ENCODE measurements at places on chromosomes 4 and X.

DNA sequence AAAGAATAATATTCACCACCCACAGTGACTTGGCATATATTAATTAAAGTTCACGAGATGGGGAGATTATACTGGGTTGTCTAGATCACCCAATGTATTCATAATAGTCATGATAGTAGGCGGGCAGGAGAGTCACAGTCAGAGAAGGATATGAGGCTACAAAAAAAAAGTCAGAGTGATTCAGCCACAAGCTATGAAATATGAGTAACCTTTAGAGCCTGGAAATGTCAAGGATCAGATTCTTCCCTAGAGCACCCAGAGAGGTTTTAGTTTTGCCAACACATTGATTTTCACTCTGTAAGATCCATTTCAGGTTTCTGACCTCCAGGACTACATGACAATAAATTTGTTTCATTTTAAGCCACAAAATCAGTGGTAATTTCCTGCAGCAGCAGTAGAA lies 501.9 kb downstream of the GABRG1 start:
- DNase-seq = no peak

GRCh38 chr4:158809611-158810486 lies 41.0 kb downstream of the FNIP2 start:
- no peak for DNase-seq

- DNase-seq = no peak
Measured at GRCh38 chr4:150258569-150258968, 180.3 kb downstream of the DCLK2 start.

DNA sequence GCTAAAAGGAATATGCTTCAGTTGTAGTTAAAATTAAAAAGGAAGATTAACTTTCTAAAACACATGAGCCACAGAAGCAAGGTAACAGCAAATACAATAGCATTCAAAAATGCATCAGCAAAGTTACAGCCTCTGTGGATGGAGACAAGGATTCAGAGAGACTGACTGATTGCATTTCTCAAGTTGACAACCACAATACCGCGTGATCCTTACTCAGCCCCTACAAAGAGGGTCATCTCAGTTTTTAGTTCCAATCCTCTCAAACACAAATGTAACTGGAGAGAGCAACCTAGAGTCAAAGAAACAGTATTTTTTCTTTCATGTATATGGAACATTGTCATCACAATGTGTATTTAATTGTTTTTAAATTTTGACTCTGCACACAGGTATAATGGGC lies 14.2 kb upstream of the C1QTNF7 start:
- no peak for DNase-seq

GRCh38 chrX:72584163-72584562 lies 11.5 kb upstream of the HDAC8 start:
- DNase-seq = no peak

GRCh38 chr4:17915439-17915838 lies 104.7 kb downstream of the NCAPG start:
- DNase-seq = no peak

DNA sequence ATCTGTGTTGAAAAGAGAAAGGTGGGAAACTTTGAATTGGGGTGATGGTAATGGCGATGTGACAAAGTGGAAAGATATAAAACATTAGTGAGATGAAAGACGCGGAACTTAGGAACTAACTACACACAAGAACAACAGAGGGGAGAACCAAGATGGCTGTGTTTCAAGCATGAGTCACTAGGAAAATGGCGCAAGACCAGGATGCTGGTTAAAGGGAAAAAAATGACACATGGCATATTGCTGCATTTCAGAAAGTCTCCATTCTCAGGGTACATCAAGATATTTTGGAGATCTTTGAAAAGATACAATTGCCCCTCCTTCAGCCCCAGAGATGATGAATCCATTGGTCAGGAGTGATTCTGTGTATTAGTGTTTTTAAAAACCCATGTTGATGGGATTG lies 164.4 kb downstream of the FBXO8 start:
- no peak for DNase-seq

DNA sequence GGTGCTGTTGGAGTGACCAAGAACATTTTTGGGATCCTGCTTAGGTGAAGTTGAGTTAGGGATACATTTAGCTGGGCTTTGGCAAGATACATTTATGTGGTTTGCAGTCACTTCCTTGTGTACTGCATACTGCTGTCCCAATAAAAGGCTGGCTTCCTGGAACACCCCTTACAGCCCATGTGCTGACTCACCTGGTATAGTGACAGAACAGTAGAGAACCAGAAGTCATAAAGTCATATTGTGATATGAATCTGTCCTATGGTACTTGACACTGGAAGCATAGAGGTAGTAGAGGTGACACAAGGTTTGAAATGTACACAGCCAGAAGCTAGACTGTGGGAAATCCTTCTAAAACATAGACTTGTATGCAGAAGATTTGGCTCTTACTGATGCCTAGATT lies 55.3 kb upstream of the SLC25A43 start:
- DNase-seq = no peak

GRCh38 chr4:11824566-11824965 lies 395.9 kb upstream of the HS3ST1 start:
- no peak for DNase-seq

DNA sequence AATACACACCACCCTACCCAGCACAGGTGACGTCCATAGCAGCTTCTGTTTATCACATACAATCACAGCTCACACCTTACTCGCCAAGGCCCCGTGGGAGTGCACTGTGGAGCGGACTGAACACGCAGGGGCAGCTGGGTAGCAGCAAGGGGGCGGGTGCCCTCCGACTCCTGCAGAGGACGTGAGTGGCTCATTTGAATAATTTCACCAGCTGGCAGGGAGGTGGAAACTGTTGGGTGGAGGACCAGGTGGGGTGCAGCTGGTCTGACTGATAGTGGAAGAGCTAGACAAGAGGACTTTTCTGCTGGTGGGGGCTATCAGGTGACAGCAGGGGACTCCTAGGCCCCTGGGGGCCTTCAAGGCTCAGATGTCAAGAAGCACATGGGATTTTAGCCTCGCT lies 16.3 kb downstream of the MAN2B2 start:
- DNase-seq = no peak

- no peak for DNase-seq
Measured at GRCh38 chrX:63561425-63561824, 210.3 kb upstream of the SPIN4 start.

- no peak for DNase-seq
Measured at GRCh38 chr4:151674804-151675391, 85.9 kb downstream of the GATB start.

GRCh38 chr4:76717431-76717830 lies 180.5 kb downstream of the SOWAHB start:
- no peak for DNase-seq

DNA sequence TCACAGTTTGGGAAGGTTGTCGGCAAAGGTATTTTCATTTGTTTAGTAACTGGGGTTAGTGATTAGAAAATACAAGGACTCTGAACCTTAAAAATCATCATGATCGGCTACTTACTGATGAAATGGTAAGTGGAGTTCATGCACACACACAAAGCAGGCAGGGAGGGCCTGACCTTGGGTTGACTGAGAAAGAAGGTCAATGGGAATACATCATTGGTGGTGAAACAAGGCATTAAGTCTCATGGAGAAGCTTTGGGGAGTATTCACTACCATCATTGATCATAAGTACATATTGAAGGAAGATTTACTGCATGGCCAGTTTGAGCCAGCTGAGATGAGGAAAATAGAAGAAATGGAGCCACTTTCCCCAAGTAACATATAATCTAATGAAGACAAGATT lies 74.4 kb downstream of the LUZP4 start:
- DNase-seq = no peak

DNA sequence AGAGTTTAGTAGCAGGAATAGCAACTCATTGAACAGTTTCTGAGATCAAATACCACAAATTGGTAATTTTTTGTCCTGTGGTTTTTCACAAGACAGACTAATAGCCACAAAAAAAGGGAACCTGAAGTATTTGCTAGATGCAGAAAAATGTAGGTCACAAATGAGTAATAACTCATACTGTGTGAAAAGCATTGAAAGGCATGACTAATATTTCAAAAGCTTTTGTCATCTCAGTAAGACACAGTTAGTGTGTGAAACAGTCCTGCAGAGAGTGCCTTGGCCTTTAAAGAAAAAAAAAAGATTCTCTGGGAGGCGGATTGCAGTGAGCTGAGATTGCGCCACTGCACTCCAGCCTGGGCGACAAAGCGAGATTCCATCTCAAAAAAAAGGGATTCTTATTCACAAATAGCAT lies 31.4 kb upstream of the SLC25A31 start:
- DNase-seq = no peak

DNA sequence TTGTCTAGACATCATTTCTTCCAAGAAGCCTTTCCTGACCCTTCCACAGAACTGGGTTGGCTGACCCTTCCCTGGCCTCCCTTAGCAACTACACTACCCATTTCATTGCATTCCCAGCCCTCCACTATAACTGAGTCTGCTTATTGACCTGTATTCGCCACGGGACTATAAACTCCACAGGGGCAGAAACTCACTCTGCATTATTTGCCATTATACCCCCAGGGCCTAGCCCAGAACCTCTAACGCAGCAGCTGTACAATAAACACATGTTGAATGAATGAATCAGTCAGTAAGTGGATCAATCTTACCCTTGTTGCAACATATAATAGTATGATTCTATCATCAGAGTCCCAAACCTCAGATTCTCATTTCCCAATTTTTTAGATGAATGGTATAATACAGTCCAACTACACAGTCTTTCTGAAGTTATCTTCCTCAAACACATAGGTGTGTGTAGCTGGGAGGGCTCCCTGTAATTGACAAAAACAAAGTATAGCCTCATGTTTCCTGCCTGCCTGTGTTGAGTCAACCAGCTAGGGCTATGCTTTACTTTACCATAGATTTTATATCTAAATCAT lies 209.3 kb downstream of the CHIC2 start:
- no peak for DNase-seq

GRCh38 chrX:96689991-96690390 lies 5.3 kb downstream of the DIAPH2 start:
- no peak for DNase-seq

GRCh38 chr4:38128478-38129459 lies 168.6 kb downstream of the PTTG2 start:
- peak; percentile 6 for DNase-seq

DNA sequence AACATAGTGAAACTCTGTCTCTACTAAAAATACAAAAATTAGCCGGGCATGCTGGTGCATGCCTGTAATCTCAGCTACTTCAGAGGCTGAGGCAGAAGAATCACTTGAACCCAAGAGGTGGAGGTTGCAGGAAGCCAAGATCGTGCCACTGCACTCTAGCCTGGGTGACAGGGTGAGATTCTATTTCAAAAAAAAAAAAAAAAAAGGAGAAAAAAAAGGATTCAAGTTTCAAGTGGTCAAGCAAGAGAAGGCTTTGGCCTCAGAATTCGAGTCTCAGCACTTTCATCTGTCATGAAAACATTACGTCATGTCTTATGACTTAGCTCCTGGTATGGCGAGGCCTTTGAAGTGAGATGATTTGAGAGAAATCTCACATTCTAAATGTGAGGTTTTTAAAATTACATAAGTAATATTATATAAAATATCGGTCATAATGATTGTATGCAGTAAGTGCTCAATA lies 21.2 kb upstream of the DHRSX start:
- no peak for DNase-seq

DNA sequence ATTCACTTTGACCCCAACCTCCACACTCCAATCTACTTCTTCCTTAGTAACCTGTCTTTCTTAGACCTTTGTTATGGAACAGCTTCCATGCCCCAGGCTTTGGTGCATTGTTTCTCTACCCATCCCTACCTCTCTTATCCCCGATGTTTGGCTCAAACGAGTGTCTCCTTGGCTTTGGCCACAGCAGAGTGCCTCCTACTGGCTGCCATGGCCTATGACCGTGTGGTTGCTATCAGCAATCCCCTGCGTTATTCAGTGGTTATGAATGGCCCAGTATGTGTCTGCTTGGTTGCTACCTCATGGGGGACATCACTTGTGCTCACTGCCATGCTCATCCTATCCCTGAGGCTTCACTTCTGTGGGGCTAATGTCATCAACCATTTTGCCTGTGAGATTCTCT lies 344 bp downstream of the OR13H1 start:
- DNase-seq = no peak

DNA sequence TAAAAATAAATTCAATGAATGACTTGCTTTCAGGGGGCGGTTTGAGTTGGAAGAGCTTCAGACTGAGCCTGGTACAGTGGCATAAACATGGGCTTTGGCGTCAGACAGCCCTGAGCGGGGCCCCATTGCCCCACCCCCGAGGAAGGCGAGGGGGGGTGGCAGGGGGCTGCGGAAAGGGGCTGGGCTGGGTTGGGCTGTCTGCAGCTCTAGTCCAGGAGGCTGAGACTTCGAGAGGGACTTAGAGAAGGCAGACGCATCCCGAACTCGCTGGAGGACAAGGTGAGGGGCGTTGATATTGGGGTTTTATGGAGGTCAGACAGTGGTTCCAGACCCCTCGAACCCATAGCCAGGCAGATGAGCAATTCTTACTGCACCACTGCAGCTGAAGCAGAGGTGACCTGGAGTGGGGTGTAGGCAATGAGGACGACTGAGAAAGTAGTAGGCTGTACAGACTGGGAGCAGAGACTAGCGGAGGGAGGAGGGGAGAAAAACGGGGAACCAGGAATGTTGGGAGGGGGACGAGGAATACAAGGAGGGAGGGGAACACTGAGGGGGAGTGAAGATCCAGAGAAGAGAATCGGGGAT lies at the start of gene MAGED2:
MAGED2 (plus strand) TSS at position 222 of the 585 bp plus-strand sequence. CDS start 1,587 bp downstream, outside the sequence.
- DNase-seq = no peak

DNA sequence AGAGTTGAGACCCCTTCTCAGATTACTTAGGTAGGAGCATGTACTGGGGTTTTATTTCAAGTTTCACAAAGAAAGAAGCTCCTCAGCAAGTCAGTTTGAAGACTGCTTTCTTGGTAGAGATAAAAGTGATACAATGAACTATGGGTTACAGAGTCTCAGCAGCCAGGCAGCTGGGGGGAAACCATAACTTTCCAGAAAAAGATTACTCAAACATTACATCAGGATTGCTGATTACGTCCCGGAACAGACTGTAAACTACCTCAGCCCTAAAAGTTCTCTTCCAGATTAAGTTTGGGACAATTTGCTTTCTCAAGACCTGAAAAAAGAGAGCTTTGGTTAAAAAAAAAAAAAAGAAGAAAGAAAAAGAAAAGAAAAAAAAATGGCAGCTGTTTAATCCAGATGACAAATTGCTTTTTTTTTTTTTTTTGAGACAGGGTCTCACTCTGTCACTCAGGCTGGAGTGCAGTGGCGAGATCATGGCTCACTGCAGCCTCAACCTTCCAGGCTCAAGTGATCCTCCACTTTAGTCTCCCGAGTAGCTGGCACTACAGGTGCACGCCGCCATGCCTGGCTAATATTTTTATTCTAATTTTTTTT lies 16.6 kb downstream of the SAT1 start:
- DNase-seq = no peak

DNA sequence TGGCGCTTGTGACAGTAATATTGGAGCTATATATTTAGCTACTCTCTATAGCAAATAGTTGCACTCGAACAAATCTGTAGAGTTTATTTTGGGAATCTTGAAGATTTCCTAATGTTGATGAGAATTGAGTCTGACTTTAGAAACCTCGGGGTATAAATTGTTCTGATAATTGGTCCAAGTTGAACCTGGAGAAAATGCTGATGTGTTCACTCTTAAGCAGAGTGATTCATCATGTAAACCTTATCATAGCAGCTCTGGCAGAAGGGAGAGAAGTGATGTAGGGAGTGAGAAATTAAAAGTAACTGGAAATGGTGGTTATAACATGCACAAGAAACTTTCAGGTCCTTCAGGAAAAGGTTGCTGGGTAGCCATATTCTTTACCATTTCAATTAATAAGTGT lies 16.4 kb upstream of the SLC4A4 start:
- no peak for DNase-seq
